ENCODE measurements at places on chromosomes 2 and 18. TPM values are rescaled to one million over a fixed set of nuclear protein-coding genes. Genes with fewer than 3 reads are reported as not detected.

- H3K27ac ChIP-seq, result no peak overlapping the region
- DNase-seq, result no peak
- no peak overlapping the region for H3K4me3 ChIP-seq
- no peaks in the 10 kb centered on the region for H3K36me3 ChIP-seq
- no peaks in the 10 kb centered on the region for H3K4me1 ChIP-seq
These were observed 319.9 kb upstream of the ID2 start for GRCh38 chr2:8361930-8362329.

GNAL gene
- 21.2 TPM for total RNA-seq

DNA sequence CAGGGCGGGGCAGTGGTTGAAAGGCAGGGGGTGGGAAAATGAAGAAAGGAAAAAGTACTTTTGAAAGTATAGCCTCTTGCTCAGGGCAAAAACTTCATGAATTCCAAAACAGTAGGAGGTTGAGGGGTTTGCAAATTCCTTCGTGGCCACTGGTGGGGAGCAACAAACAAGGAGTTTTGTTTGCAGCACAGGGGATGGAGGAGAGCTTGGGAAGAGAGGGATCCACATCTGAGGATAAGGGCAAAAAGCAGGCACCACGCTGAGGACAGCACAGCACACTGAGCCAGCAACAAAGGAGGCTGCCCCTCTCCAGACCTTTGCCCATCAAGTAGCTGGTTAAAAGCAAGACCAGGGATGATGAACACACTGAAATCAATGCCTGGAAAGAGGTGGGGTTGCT, 148.9 kb downstream of the TCF4 start:
- H3K4me3 ChIP-seq, result no peak overlapping the region
- no peaks in the 10 kb centered on the region for H3K36me3 ChIP-seq
- peak overlapping the region; percentile 91 for H3K27ac ChIP-seq
- H3K4me1 ChIP-seq, result peaks cover 49% of the 10 kb centered on the region
- H3K27me3 ChIP-seq, result no peaks in the 10 kb centered on the region

- H3K27me3 ChIP-seq, result no peaks in the 10 kb centered on the region
- no peak overlapping the region for H3K27ac ChIP-seq
- DNase-seq, result no peak
- H3K4me3 ChIP-seq, result no peak overlapping the region
- peaks cover 48% of the 10 kb centered on the region for H3K4me1 ChIP-seq
These were observed 19.8 kb upstream of the ZNF532 start for GRCh38 chr18:58844871-58845270.

ALPP gene
- 0.28 TPM for total RNA-seq

DNA sequence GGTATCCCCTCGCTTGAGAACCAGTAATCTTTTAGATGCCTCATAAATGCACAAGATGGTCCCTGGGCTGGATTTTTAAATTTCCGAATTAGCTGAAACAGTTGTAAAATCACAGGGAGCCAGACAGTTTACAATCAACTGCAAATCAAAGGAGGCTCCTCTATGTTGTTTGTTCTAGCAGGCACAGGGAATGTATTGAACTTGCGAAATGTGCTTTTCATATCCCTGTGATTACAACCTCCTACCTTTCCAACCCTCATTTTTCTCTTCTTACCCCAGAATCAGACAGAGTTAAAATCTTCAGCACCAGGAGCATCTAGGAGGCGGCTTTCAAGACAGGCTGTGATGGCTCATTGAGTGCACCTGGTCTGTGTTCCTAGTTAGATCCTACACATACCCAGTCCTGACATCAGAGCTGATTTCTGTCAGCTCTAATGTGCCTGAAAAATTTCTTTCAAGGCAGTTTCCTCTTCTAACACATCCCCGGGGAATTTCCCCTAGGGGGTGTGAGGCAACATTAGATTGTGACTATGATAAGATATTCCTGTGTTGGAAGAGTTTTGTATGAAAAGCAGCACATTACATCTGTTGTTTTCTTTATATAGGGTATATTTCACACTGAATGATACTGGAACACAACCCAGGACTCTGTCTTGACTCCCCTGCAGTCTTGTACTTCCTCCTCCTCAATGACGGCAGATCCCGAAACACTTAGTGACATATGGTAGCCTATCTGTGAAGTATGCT, 17.9 kb upstream of the CAVIN2 start:
- H3K27ac ChIP-seq, result no peak overlapping the region
- DNase-seq, result no peak
- no peak overlapping the region for H3K4me3 ChIP-seq
- H3K36me3 ChIP-seq, result no peaks in the 10 kb centered on the region
- no peaks in the 10 kb centered on the region for H3K27me3 ChIP-seq
- peaks cover 6% of the 10 kb centered on the region for H3K4me1 ChIP-seq

DNA sequence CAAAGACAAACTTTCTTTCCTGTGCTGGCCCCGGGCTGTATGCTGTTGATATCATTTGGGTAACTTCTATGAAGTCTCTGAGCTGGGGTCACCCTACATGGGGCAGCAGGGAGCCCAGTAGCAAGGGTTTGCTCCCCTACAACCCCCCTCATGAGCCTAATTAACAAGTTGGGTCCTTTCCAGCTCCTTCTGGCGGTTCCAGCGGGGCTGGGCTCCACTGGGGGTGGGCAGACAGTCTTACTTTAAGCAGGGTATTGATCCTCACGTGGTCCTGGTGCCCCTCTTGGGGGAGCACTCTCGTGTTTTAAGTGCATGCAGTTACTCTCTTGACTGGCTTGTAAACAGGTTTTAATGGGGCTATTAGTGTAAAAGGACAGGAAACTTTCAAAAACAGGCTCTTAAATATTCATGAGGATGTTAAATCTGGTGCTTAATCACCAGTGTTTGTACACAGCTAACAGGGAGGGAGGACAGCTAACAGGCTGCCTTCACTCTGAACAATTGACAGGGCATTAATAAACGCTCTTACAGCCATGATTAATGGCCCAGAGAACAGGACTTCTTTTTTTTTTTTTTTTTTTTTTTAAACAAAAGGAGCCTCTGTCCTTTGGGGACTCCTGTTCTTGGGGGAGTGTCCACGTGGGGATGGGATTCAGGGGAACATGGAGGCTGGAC, 36.6 kb upstream of the SKOR2 start:
- no peaks in the 10 kb centered on the region for H3K36me3 ChIP-seq
- H3K4me3 ChIP-seq, result no peak overlapping the region
- no peak for DNase-seq
- no peak overlapping the region for H3K27ac ChIP-seq
- no peaks in the 10 kb centered on the region for H3K4me1 ChIP-seq

NEUROD1 gene
- total RNA-seq, result not detected

MYO7B gene
- not detected for total RNA-seq

NTSR2 gene
- not detected for total RNA-seq

GTF2A1L gene
- 2.8 TPM for total RNA-seq

PLEK gene
- not detected for total RNA-seq

GRCh38 chr2:239692362-239692851, 291.6 kb upstream of the HDAC4 start:
- no peaks in the 10 kb centered on the region for H3K4me1 ChIP-seq
- no peaks in the 10 kb centered on the region for H3K36me3 ChIP-seq
- H3K4me3 ChIP-seq, result no peak overlapping the region
- no peaks in the 10 kb centered on the region for H3K27me3 ChIP-seq
- no peak for DNase-seq

DNA sequence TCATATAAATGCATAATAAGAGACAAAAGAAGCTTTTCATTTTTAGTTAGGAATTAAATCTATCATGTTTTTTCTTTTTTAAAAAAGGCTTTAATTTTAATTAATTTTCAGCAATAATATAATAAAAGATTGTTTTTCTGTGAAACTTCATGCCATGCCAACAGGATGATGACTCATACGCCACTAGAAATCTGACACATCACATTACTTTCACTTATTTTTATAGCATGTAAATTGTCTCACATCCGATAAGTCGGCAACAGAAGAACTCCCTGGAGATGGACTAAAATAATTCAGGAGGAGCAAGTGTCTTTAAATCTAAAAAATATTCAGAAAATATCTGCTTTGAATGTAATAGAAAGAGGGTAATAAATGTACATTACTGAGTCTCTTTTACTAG, 1024.2 kb upstream of the ACVR2A start:
- DNase-seq, result no peak
- H3K36me3 ChIP-seq, result no peaks in the 10 kb centered on the region
- peaks cover 23% of the 10 kb centered on the region for H3K4me1 ChIP-seq
- no peak overlapping the region for H3K4me3 ChIP-seq

KCNIP3 gene
- total RNA-seq, result 2.6 TPM

GRCh38 chr18:68757126-68757525, 40.8 kb upstream of the CCDC102B start:
- no peak overlapping the region for H3K27ac ChIP-seq
- no peaks in the 10 kb centered on the region for H3K27me3 ChIP-seq
- no peaks in the 10 kb centered on the region for H3K4me1 ChIP-seq
- no peak for DNase-seq
- H3K4me3 ChIP-seq, result no peak overlapping the region

- no peaks in the 10 kb centered on the region for H3K36me3 ChIP-seq
- no peak overlapping the region for H3K27ac ChIP-seq
- H3K4me3 ChIP-seq, result no peak overlapping the region
- no peaks in the 10 kb centered on the region for H3K27me3 ChIP-seq
- peaks cover 8% of the 10 kb centered on the region for H3K4me1 ChIP-seq
These were observed 9.4 kb upstream of the AGFG1 start for GRCh38 chr2:227462462-227462951.

DNA sequence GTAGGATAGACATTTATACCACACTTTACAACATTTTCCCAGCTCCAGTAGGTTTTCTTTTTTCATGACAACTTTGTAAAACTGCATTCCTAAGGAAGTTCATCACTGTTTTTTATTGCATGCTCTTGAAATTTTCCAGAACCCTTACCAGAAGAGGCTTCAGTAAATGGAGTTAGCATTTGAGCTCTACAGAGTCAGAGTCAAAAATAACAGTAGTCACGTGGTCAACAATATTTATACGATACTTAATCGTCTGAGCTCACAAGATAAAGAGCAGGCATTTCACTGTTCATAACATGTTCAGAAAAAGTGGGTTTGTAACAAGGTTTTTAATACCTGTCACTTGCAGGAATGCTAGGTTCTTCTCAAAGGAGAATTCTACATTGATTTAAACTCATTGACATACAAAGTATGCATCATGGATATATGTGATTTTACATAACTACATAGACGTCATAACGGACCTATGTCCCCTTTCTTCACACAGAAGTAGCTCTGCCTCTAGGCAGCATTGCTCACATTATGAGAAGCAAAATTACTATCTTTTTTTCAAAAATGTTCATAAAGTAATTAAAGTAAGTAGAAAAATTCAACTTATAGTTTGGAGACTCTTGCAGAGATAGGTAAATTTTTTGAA, 187.0 kb upstream of the COL3A1 start:
- H3K36me3 ChIP-seq, result no peaks in the 10 kb centered on the region
- no peaks in the 10 kb centered on the region for H3K27me3 ChIP-seq
- no peak for DNase-seq
- H3K4me3 ChIP-seq, result no peak overlapping the region

DNA sequence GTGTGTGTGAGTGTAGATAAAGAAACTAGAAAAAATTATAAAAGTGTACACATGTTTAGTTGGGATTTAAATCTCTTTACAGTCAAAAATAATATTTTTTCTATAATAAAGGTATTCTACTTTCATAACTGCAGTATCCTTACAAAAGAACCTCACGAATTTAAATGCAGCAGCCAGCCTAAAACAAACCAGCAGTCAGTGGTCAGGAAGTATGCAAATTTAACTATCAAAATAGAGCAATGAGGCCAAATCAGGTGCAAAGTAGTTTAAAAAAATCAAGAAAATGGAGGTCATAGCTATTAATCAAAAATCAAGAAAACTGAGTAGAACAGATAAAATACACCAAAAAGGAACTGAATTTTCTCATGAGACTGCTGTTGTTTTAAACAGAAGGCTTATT, 407.1 kb downstream of the CDH19 start:
- no peak overlapping the region for H3K4me3 ChIP-seq
- H3K36me3 ChIP-seq, result no peaks in the 10 kb centered on the region
- no peaks in the 10 kb centered on the region for H3K27me3 ChIP-seq
- DNase-seq, result no peak
- no peak overlapping the region for H3K27ac ChIP-seq

DSG4 gene
- total RNA-seq, result not detected

HOXD10 gene
- not detected for total RNA-seq

FBLN7 gene
- total RNA-seq, result 1.4 TPM

CABYR gene
- total RNA-seq, result 48.4 TPM

DNA sequence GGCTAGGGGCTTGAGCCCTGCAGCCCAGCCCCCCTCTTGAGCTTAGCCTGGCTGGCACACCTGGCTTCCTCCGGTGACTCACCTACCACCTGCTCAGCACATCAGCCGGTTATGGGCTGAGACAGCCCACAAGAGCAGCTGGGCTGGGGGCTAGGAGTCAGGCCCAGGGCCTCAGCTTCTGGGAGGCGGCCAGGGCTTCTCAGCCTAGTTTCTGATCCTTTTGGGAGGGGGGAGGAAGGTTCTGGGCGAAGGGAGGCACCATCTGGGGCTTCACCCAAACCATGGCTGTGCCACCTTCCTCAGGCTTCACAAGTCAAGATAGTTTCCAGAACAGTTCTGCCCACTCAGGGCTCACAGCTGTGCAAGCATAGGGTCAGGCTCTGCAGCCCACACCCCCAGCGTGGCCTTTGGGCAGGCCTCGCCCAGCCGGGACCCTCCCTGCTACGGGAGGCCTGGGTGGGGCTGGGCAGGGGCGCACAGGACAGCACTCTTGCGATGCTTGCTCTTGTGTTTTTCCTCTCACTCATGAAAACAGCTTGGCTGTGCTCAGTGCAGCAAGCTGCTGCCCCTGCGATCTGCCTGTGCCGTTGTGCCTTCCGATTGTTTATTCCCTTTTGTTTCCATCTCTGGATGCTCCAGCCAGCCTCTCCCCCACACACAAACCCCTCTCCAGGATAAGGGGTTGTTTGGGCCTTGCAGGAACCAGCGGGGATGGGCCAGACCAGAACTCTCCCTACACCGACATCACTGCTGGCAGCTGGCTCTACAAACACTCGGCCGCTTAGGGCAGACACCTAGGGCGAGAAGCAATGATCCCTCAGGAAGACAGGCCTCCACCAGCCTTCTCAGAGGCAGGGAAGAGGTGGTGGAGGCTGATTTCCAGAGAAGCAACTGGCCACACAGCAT, 26.1 kb upstream of the SEMA4C start:
- no peaks in the 10 kb centered on the region for H3K27me3 ChIP-seq
- no peak overlapping the region for H3K4me3 ChIP-seq
- DNase-seq, result no peak
- peaks cover 10% of the 10 kb centered on the region for H3K4me1 ChIP-seq

DNA sequence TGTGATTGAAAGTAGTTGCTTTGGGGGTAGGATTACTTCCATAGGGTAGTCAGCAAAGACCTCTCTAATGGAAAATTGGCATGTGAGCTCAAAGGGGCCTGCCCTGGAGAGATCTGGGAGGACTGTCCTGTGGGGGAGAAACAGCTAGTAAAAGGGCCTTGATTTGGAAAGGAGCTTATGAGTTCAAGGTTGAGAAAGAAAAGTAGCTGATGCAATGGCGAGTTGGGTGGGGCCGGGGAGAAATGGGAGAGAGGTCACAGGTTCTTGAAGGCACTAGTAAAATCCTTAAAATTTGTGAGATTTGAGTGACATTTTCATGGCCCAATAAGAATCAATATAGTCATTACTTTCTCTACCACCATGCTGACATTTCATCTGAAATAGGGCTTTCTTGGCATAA, 82.0 kb upstream of the CCDC195 start:
- no peak overlapping the region for H3K27ac ChIP-seq
- H3K27me3 ChIP-seq, result no peaks in the 10 kb centered on the region
- no peaks in the 10 kb centered on the region for H3K36me3 ChIP-seq
- no peaks in the 10 kb centered on the region for H3K4me1 ChIP-seq
- DNase-seq, result no peak

Data from GM23338 (cell line).